Stimulated activated CD8-positive, alpha-beta memory T cell treated with anti-CD3 and anti-CD28 coated beads, Interleukin-4, amount 100 ng/mL, for 4 hours (primary cell): ENCODE measurements at places on chromosomes 4 and X.

GRCh38 chr4:95077864-95078263 lies 320.1 kb downstream of the BMPR1B start:
- DNase-seq: no peak

- DNase-seq: no peak
Observed at GRCh38 chr4:76729980-76730379, 168.0 kb downstream of the SOWAHB start.

DNA sequence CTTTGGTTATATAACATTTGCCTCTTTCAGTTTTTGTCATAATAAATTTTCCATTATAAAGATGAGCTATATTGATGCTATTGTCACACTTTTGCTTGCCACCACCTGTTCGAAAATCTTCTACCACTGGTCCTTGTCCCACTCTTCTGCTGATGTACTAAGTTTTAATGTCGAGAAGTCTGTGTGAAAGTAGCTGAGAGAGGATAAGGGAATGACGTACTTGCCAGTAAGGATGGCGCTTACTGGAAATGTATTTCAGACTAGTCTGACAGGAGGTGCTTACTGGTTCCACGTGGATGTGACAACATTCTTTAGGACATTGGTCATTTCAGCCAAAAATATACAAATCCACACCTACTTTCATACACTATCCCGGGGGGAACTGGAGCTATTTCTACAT lies 132.7 kb upstream of the NR3C2 start:
- DNase-seq: no peak

DNA sequence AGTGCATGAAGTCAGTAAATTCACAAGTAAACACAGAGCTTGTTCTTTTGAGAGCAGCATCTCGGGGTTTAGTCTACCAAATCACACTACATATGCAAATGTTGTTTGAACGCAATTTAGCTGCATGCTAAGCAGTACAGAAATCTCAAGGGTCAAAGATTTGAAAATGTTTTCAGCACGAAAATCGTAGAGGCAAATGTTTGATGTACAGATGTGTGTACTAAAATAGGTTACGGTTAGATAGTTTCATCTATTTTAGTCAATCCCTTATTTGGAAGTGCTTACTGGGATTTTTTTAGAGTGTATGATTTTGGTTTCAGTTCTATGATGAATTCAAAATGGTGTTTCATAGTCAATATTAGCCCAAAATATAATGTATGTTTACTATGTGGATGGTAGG lies 1928.2 kb upstream of the TENM3 start:
- no peak for DNase-seq

DNA sequence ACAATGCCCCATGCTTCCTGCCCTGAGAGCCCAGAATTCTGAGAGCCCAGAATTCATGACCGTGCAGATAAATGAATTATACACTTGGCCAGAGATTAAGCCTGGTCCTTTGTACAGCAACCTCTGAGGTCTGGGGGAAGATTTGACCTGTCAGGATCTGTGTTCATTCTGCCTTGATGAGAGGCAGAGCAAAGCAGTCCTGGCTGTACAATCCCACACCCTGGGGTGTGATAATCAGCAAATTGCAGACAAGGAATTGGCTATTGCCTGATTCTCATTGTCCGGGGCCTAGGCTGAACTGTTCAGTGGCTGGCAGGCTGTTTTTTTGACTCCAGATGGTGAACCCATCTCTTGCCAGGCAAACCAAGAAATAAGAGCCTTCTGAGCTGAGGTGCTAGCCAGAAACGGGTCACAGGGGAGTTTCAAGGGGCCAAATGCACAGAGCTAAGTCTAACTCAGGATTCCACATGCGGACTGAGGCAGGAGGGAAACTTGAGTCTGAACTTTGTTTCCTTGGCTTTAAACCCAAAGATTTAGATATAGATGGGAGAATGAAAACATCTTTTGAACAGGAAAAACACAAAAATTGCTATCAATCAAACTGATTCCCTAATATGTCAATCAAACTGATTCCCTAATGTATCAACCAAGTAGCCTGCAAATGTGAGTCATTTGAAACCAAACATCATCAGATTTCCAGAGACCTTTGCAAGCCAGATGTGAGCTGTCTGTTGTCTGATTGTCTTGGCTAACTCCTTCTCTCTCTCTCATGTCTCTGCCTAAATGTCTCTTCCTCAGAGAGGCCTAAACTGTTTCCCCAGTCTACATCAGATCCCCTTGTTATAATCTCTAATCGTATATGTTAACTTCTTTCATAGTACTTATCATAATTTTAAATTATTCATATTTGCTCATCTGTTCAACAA lies 159.3 kb downstream of the ATG4A start:
- DNase-seq: no peak

- no peak for DNase-seq
Observed at GRCh38 chr4:73593631-73594241, 26.5 kb downstream of the RASSF6 start.

DNA sequence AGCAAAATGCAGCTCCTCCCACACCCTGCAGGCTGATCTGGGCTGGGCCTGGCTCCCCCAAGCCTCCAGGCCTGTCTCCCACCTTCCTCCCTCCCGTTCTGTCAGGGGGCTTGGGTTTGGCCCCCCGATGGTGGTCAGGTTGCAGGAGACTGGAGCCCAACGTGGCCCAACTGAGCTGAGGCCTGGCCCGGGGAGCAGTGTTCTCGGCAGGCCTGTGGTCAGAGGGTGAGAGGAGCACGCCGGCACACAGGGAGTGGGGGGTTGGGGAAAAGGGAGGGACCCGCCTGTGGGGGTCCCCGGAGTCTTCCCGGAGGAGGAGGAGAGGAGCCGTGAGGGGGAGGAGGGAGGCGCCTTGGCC lies 43.2 kb upstream of the NKX1-1 start:
- DNase-seq: no peak

GRCh38 chr4:141637565-141637964 lies 1.2 kb downstream of the IL15 start:
- no peak for DNase-seq

DNA sequence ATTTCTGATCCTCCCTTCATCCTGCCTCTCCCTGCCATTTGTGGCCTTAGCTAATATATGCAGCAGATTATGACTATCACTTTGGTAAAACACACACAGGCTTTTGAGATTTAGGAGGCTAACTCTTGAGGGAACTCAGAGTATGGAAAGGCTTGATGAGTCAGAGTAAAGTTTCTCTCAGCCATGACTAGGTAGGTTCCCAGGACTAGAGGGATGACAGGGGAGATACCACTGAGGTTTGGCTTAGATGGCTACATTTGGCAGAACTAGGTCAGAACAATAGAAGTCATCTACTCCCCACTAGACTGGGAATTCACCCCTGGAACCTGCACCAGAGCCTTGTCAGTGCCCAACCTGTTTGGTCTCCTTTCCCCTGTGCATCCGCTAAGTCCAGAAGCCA lies 585.7 kb downstream of the TLL1 start:
- no peak for DNase-seq

DNA sequence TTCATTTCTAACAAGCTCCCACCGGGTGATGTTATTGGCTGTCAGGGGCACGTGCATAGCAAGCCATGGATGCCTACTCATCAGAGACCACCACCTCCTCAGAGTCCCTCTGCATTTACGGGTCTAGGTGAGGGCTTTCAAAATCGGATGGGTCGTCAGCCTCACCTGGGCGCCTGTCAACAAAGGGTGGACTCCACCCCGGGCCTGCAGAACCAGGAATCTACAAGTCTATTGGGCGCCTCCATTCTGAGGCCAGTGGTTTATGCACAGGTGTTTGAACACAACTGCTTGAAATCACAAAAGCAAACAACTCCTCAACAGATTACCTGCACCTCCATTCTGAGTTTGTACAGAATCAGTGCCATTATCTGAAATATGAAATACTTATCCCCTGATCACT lies 318.9 kb downstream of the PTTG2 start:
- DNase-seq: no peak

- no peak for DNase-seq
Observed at GRCh38 chr4:186770481-186771175, 47.0 kb upstream of the FAT1 start.

DNA sequence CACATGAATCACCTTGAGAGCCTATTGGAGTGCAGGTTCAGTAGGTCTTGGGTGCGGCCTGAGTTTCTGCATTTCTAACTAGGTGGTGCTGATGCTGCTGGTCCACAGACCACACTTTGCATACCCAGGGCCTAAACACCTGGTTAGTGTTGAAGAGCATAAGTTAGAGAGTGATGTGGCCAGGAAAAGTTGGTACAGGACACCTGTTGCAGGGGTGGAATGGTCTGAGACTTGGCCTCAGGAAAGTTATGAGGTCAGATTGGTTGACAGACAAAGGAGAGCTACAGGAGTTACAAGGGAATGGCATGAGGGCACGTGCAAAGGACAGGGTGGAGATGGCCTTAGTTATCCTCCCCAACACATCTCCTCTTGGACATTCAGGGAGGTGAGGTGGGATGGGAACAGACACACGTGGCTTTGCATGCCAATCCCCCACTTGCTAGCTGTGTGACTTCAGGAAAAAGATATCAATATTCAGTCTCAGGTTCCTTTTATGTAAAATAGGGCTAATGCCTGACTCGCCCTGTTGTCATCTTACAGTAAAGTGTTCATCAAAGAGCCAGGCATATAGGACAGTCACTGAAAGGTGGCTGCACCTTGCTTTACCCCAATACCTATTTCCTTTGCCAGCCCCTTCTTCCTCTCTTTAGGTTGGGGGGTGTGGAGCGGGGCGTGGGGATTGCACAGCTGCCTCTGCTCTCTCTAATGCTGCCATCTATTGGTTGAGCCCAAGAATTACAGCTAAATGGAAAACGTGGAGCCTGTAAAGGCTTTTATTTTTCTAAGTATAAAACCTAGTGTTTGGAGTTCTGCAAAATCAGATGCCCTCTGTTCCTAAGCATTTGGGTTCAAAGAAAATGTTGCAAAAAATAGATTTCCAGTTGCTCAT lies 47.5 kb downstream of the ATG4A start:
- DNase-seq: no peak

- no peak for DNase-seq
Observed at GRCh38 chr4:40377512-40378365, 42.6 kb downstream of the CHRNA9 start.
